ENCODE measurements at places on chromosomes 3 and 15.

DNA sequence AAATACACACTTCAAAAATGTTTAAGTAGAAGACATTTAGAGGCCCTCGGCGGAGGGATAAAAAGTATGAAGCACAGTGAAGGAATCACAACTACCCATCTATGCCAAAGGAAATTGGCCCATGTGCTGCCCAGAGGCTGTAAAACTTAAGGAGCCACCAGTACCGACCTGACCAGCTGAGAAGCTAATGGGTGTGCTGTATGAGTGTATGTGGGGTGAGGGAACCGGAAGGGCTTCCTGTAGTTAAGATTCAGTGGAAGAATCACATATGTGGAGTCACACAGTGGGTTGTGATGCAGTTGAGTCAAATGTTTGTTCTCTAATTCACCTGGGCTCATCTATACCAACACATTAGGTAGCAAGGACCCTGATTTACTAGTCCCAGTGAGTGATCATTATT, 516.0 kb upstream of the IL12A start:
- DNase-seq, result no peak

- DNase-seq, result no peak
Observed at GRCh38 chr3:134018406-134018805, 11.3 kb downstream of the SLCO2A1 start.

- no peak for DNase-seq
Observed at GRCh38 chr3:73391984-73392383, 232.8 kb downstream of the PDZRN3 start.

GRCh38 chr15:67840749-67841512, 1.1 kb upstream of the RNU6-1 start:
- DNase-seq, result no peak

- no peak for DNase-seq
Observed at GRCh38 chr3:58216496-58217195, 5.9 kb upstream of the DNASE1L3 start.

- no peak for DNase-seq
Observed at GRCh38 chr3:141840737-141841544, 35.5 kb upstream of the ATP1B3 start.

GRCh38 chr15:90201944-90202375, 830 bp downstream of the SEMA4B start:
- DNase-seq, result no peak

GRCh38 chr3:61826161-61826560, 264.8 kb downstream of the PTPRG start:
- no peak for DNase-seq

DNA sequence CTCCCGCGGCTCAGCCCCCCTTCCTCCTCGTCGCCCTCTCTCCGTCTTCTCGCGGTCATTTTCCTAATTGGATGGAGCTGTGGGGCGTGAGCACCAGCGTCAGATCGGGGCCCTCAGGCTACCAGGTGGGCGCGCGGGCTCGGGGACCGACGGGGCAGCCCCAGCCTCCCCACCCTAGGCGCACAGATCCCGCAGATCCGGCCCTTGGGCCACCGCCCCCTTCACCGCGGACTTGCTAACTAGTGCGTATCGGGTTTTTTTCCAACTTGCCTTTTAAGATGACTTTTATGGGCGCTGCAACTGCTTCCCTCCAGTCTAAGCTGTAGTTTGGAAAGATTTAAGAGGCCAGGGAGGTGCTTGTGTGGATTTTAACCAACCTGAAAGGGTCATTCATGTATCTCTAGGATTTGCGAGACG, 1.3 kb downstream of the ZNF710 start:
- no peak for DNase-seq

- no peak for DNase-seq
Observed at GRCh38 chr3:27720899-27721716, 1.0 kb downstream of the EOMES start.

- DNase-seq, result no peak
Observed at GRCh38 chr3:14592390-14592789, 52.2 kb upstream of the GRIP2 start.

DNA sequence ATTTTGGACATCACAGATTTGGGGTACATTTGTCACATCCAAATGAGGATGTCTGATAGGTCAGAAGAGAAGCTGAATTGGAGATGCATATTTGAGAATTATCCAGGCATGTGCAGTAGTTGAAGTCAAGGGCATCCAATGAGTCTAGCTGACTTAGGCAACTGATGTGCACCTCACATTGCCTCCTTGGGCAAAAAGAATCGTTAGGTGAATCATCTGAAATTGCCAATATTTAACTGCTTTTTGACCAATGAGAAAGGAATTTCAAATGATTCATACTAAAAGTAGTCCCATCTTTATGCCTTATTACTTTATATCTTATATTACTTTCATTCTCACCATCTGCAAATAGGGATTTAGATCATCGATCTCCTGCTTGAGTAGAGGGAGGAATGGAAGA, 117.7 kb downstream of the CD47 start:
- no peak for DNase-seq

GRCh38 chr3:183255348-183255730, 2.3 kb downstream of the B3GNT5 start:
- no peak for DNase-seq
